Brain pericyte (primary cell): ENCODE measurements at places on chromosomes 1 and 21.

DNA sequence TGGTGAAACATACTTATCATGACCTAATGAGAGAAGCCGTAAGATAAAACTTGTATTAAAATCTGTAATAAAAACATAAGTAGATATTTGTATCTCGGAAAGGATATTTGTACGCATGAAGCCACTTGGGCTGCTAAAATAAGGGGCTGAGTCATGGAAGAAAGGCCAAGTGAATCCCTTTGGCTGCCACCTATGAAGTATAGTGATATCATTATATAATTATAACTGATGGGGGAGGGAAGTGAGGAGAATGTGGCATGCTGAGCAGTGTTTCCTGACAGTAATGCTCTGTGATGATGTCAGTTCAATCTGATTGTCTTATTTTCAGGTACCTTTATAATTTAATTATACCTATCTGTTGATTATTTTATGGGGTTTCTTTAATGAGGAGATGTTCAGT, 13.6 kb downstream of the RWDD3 start:
- DNase-seq = no peak

DNA sequence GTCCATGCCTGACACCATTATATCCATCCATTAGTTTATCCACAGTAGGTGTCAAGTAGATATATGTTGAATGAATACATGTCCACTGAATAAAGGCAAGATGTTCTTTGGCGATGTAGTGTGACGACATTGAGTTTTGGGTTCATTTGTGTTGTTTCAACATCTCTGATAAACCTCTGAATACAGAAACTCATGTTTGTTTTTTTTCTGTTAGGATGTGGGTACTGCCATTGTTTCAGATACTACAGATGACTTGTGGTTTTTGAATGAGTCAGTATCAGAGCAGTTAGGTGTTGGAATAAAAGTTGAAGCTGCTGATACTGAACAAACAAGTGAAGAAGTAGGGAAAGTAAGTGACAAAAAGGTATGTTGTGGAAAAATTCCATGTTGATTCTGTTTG, 28.1 kb downstream of the MDM4 start:
- no peak for DNase-seq

GRCh38 chr1:6263716-6264115, 2.8 kb upstream of the GPR153 start:
- no peak for DNase-seq

DNA sequence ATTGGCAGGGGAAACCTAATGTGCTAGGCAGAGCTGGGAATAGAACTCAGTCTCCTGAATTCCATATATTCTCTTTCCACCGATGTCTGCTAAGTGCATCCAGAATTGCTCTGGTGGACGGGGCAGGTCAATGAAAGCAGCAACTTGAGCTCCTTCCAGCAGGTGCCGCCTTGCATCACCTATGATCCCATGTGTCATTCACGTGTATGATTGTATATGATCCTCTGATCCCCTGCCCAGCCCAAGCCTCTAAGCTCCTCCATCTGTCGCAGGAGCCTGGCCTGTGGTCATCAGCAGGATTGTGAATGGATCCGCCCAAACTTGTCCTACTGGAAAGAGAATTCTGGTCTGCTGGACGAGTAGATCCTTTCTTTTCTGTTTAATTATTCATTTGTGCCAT, 13.1 kb downstream of the ACTA1 start:
- DNase-seq = no peak

DNA sequence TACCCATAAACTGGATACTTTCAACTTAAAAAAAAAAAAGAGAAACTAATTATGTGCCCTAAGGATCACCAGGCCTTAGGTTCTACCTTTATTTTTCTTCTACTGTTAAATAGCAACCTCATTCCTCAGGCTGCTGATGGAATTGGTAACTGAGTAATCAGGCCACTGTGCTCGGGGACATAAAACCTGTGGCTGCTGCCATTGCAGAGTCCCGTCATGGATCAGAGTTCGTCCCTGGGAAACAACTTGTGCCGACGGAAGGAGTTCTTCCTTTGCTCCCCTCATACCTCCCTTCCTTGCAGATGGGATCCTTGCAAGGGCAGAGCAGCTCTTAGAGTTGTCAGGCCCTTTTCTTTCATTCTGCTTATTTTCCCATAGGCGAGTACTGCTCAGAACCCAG, 123.6 kb downstream of the PBX1 start:
- DNase-seq = no peak

DNA sequence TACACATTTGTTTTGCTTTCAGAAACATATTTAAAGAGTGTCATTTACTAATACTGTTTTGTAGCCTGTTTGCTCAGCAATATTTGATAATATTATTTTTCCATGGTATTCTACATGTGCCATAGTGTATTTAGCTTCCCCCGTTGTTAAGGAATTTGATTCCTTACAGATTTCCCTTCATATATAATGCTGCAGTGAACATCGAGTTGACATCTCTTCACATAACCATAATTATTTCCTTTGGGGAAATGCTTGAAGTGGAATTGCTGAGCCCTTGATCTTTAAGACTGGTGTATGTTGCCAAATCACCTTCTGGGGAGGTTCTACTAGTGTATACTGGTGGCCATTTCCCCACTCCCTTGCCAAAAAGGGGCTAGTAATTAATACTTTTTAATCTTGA, 42.6 kb downstream of the FAM163A start:
- DNase-seq = no peak

GRCh38 chr21:33169359-33169758, 60.4 kb upstream of the IFNAR2 start:
- DNase-seq = no peak
